Left ventricle myocardium superior (tissue), 1 donor: ENCODE measurements at places on chromosomes 6 and 20.

DNA sequence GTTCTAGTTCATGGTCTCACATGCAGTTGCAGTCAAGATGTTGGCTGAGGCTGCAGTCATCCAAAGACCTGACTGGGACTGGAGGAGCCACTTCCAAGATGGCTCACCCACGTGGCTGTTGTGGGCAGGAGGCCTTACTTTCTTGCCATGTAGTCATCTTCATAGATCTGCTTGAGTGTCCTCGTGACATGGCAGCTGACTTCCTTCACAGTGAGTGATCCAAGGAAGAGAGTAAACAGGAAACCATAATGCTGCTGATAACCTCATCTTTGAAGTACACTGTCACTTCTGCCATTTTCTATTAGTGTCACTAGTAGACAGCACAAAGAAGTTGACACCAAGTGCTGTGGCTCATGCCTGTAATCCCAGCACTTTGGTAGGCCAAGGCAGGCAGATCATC is 40.1 kb upstream of the AKIRIN2 start:
- DNase-seq, result no peak

GRCh38 chr20:9103955-9104354 is 35.1 kb downstream of the PLCB4 start:
- DNase-seq, result no peak

DNA sequence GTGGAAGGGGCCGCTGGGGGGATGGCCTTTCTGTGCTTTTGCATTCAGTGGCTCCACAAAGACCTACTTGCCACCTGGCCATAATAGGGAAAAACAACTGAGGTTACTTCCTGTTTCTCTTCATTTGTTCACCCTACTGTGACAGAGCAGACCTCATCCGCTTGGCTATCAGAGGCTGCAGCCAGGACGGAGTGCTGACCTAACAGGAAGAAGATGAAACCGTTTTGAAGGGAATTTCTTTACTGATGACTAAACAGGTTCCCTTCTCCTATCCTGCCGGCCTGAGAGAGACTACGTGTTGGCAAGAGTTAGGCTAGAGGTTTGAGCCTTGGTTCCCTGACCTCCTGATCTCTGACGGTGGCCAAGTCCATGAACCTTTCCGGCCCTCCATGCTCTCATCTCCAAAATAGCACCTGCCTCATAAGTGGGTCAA is 21.3 kb downstream of the PRR18 start:
- DNase-seq, result no peak

DNA sequence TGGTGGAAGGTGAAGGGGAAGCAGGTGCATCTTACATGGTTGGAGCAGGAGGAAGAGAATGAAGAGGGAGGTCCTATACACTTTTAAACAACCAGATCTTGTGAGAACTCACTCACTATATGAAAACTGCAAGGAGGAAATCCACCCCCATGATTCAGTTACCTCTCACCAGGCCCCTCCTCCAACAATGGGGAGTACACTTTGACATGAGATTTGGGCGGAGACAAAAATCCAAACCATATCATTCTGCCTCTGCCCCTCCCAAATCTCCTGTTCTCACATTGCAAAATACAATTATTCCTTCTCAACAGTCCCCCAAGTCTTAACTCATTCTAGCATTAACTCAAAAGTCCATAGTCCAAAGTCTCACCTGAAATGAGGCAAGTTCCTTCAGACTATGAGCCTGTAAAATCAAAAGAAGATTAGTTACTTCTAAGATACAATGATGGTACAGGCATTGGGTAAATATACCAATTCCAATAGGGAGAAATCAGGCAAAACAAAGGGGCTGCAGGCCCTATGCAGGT is 60.5 kb downstream of the EDN1 start:
- no peak for DNase-seq

DNA sequence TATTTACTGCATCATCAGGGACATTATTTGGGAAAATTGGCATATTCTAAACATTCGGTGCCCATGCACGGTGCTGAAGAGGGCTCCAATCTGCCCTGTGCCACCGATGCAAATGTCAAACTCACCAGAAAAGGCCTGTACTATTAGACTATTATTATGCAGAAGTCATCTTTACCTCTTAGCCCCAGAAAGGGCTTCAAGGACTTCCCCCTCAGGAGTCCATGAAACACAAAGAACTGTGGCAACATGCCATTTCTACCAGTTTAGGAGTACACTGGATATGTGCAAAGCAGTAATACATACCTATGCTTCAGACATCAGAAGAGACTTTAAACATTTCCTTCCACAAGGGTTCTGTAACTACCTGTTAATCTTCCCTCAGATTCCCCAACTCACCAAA is 8.6 kb downstream of the DIDO1 start:
- no peak for DNase-seq

DNA sequence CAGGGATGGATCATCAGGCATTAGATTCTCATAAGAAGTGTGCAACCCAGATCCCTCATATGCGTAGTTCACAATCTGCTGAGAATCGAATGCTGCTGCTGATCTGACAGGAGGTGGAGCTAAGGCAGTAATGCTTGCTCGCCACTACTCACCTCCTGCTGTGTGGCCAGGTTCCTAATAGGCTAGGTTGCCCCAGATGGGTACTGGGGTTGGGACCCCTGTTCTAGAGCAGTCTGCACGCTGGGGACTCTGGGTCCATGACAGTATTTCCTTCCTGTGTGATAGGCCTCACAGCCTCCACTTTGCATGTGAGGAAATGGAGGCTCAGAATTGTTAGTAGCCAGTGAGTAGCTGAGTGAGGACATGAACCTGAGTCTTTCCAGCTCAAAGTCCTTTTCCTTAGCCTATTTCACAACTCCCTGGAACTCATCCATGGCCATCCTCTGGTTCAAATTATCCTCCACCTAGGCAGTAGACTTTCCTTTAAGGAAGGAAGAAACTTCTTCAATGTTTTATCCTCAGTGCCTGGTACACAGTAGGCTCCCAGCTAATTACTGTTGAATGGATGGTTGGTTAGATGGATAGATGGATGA is 117.2 kb downstream of the SYCP2 start:
- DNase-seq, result no peak

- DNase-seq, result no peak
These were observed 15.1 kb upstream of the FOXC1 start for GRCh38 chr6:1594445-1595200.

- peak; percentile 49 for DNase-seq
These were observed 16.9 kb upstream of the PTCRA start for GRCh38 chr6:42898891-42899361.

- DNase-seq, result no peak
These were observed 4.4 kb downstream of the TRMT6 start for GRCh38 chr20:5945963-5946362.

DNA sequence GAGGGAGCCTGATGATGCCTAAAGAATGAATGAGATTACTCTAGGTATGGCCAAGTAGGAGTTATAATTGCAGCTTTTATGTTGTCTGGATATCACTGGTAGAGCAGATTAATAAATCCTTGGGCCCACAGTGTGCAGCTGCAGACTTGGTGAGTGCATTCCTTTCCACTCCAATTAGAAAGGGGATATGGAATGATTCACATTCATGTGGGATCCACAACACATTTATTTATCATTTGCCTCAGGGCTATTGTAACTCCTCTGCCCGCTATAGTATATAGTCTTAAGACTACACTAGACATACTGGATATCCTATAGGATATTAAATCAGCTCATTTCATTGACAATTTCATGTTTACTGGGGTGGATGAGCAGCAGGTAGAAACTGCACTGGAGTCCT is 11.6 kb upstream of the HLA-G start:
- no peak for DNase-seq

DNA sequence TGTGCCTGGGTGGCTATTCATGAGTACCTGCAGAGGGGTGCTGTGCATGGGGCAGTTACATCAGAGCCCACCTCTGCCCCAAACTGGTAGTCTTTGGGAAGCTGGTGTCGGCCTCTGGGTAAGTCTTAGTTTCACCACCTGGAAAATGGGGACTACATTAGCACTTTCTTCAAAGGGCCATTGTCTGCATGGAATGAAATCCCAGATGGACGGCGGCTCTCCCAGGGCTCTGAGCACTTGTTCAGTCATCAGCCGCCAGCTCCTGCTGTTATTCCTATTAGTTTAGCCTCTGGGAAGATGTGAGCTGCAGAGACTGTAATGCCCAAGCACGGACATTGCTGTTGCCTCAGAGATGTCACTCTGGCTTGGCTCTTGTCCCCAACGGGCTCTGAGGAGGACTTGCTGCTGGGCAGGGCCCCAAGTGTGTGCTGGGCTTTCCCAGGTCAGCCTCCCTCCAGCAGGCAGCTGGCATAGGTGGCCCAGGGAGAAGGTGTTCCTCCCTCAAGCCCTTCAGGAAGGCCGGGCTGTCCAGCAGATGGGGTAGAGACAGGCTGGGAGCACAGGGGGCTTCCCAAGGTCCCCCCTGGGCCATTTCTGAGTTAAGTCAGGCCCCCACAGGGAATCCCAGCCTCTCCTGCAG is 268.3 kb downstream of the TFAP2C start:
- no peak for DNase-seq

DNA sequence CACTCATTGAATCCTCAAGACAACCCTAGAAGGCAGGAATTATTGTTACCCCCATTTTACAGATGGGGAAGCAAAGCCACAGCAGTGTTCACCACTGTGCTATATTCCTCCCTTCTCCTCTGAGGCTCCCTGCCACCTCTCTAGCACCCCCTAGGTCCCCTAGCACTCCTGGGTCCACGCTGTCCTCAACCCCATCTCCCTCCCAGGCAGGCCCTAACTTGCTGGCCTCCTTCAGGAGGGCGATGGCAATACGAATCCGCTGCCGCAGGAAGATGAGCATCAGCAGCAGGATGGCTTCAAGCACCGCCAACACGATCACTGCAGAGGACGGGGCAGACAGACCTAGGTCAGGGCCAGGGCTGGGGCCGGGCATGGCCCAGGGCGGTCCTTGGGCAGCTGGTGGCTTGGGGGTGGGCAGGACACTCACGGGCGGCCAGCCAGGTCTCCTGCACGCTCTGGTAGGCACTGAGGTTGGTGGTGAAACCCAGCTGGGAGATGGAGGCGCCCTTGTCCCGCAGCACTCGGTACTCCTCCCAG is 7.8 kb upstream of the NEU1 start:
- no peak for DNase-seq

DNA sequence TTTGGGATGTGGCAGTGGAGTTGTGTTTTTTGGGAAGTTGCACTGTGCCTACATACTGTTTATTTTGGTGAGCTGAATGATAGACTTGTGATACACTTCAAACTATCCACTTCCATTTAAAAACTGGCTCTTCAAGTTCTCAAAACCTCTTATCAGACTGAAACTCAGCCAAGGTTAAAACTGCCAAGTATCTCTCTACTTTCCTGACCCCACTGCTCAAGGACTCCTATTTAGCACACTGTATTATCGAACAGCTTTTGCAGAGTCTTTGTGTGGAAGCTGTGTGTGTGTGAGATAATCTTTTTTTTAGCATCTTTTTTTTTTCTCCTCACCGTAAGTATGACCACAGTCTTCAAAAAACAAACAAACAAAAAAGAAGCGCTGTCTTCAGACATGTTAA is 21.1 kb downstream of the STX11 start:
- DNase-seq, result no peak

DNA sequence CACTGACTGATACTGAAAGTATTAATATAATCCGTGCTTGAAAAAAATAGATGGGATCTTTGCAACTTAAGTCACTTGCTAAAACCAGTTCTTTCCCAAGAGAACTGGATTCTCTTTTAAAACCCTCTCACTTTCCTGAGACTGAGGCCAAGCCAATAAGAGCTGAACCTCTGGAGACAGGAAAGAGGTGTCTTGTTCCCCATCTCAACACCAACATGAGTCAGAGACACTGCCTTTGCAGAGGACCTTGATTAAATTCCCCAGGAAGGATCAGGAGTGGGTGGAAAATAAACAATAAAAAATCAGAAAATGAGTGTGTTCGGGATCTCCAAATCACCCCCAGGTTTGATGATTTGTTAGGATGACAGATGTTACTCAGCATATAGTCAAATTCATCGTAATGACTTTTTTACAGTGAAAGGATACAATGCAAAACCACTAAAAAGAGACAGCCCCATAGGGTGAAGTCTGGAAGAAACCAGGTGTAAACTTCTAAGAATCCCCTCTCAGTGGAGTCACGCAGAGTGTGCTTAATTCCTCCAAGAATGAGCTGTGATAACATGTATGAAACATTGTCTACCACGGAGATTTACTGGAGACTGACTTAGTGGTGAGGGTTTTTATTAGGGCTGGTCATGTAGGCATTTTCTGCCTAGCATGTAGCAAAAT is 122.8 kb upstream of the BEND3 start:
- no peak for DNase-seq

- no peak for DNase-seq
These were observed 230.6 kb downstream of the TMEM242 start for GRCh38 chr6:157092736-157093135.

GRCh38 chr20:51444467-51444866 is 98.1 kb downstream of the NFATC2 start:
- DNase-seq, result no peak

DNA sequence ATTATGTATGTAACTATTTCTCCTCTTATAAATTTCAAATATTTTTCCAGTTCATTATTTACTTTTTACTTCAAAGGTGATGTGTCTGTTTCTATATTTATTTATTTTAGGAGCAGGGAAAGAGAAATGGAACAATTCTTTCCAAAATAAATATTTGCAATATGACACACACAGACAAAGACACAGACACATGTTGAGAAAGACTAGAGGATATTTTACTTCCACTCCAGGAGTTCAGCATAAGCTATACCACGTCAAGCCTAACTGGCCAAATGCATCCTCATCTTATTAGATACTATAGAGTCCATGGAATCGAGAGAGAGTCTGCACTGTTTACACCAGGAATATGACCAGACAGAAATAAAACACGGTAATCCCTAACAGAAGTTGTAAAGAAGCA is 13.3 kb downstream of the RALGAPA2 start:
- no peak for DNase-seq

- no peak for DNase-seq
These were observed 37.4 kb upstream of the ARMH2 start for GRCh38 chr6:24836109-24836508.

GRCh38 chr6:7786214-7786661 is 60.3 kb downstream of the BMP6 start:
- no peak for DNase-seq

GRCh38 chr20:25090492-25091429 is 8.8 kb upstream of the VSX1 start:
- DNase-seq, result no peak

DNA sequence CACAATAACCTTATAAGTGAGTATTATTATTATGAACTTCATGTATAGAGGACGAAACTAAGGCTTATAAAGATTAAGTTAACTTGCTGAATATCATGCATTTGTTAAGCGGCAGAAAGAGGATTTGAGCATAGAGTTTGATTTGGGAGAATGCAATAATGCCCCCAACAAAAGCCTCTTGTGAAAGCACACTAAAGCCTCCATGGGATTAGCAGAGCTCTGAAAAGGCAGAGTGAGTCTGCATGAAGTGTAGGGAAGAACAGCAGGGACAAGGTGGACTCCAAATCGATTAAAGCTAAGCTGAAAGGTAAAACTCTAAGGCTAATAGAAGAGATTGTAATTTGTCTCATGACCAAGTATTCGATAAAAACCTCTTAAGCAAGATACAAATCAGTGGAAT is 100.3 kb downstream of the SH3BGRL2 start:
- DNase-seq, result no peak

GRCh38 chr20:63228806-63229205 is 6.9 kb upstream of the BIRC7 start:
- DNase-seq, result no peak
